ENCODE measurements at places on chromosomes 11 and 22.
A peak's percentile ranks its signal among the peaks of the same experiment; 100 is the strongest.

DNA sequence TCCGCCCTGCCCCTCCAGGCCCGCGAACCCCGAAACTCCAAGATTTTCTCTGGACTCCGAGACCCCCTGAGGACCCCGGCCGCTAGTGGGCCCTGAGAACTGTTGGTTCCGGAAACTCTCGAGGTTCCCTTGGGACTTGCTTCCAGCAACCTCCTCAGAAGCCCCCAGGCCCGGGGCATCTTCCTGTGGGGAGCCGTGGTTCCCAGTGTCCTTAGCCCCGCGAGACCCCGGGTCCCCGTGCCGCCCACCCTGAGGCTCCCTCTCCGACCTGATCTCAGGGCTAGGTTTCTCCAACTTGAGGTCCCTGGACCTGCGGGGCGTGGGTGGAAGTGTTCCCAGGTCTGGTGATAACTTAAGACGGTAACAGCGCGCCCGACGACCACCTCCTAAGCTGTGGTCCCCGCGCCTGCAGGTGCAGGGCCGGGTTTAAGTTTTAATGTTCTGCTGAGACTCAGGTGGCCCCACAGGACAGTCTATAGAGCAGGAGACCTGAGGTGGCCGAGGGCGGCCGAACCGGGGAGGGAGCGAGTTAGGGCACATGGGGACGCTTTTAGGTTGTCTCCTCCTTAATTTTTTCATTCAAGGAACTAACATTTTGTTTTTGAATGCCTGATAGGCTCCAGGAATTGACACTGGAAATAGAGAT is 720 bp downstream of the FAM118A start:
- no peak for DNase-seq

GRCh38 chr11:614021-614622 is 1.6 kb downstream of the IRF7 start:
- no peak for DNase-seq

GRCh38 chr11:47460571-47461235 is 11.8 kb upstream of the RAPSN start:
- DNase-seq, result no peak

- no peak for DNase-seq
These were observed 2.4 kb downstream of the ALX4 start for GRCh38 chr11:44307340-44308099.

GRCh38 chr11:4085575-4085974 is 9.0 kb upstream of the RRM1 start:
- no peak for DNase-seq

GRCh38 chr11:117172724-117173421 is 5.7 kb upstream of the SIDT2 start:
- no peak for DNase-seq

DNA sequence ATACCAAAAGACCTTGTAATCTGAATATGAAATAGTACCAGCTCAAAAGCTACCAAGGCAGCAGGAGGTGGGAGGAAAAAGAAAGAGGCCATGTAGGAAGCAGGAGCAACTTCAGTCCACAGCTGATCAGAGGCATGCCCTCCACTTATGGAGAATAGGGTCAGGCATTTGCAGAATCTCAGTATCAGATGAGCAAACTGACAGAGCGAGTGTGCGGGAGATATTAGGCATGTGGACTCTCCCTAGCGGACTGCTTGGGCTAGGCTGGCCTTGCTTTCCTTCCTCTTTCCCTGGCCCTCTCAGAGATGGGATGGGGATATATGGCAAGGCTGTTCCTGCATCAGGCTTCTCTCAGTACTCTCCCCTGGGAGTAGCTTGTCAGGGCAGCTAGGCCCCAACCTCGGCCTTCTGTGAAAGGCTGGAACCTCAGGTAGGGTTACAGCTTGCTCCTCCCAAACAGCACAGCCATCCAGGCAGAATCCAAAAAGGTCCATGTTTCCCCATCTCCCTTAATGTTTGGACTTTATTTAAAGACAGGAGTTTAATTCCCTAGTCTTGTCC is 37.0 kb downstream of the ETS1 start:
- DNase-seq, result no peak

- DNase-seq, result no peak
These were observed 48.8 kb downstream of the PIWIL3 start for GRCh38 chr22:24725736-24726135.

GRCh38 chr11:65366340-65366773 is 11.8 kb downstream of the TIGD3 start:
- no peak for DNase-seq

- no peak for DNase-seq
These were observed 10.8 kb downstream of the RPS13 start for GRCh38 chr11:17066691-17067090.

DNA sequence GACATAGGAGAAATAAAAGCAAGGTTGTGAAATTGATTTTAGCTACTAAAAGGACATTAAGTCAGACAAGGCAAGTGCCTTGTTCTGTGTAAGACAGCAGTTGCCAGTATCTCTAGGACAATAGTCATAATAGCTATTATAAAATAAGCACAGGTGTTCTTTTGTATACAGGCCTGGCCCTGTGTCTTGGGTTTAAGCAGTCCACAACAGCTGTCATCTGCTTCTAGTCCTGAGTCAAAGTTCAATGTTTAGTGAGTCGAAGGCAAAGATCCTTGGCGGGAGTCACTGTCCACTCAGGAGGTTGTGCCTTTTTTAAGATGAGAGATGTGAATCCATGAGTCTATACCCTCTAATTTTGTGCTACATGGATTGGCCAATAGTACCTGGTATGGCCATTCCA is 79.5 kb downstream of the SC5D start:
- DNase-seq, result no peak

GRCh38 chr11:103652013-103652412 is 384.4 kb upstream of the DDI1 start:
- no peak for DNase-seq

- DNase-seq, result no peak
These were observed 152.3 kb upstream of the CCDC90B start for GRCh38 chr11:83438438-83438837.

- DNase-seq, result no peak
These were observed 205.1 kb upstream of the PITPNB start for GRCh38 chr22:28123989-28124766.

GRCh38 chr11:130457623-130458409 is 9.4 kb downstream of the ADAMTS15 start:
- DNase-seq, result no peak

GRCh38 chr11:9178716-9179115 is 86.4 kb downstream of the DENND5A start:
- no peak for DNase-seq

DNA sequence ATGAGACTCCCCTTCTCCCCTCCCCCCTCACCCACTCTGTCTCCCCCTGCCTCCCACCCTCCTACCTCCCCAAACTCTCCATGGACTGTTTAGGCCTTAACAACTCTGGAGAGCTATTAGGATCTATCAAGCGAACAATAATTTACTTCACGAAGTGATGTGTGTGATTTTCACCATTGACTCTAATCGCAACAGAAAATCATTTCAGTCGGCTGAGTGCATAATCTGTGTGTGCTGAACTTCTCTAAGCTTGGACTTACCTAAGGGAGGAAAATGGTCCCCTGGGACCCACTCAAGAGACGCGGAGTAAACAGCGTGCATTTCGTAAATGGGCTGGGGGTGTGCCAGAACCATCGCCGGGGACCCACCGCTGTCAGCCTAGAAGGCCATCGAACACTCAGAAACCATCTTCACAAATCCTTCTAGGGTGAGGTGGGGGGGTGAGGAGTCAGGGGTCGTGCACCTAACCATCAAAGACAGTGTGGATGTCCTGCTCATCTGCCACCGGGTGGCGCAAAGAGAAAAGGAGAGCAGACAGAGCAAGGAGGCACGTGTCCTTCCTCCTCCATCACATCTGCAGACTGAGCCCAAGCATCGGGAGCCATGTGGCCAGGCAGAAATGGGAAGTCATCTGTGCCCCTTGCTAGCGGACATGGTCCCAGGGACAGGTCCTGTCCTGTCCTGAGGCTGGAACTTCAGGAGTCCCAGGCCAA is 62.1 kb upstream of the NUP50 start:
- peak; percentile 20 for DNase-seq

- DNase-seq, result no peak
These were observed 16.6 kb upstream of the PHLDA2 start for GRCh38 chr11:2945757-2946287.

DNA sequence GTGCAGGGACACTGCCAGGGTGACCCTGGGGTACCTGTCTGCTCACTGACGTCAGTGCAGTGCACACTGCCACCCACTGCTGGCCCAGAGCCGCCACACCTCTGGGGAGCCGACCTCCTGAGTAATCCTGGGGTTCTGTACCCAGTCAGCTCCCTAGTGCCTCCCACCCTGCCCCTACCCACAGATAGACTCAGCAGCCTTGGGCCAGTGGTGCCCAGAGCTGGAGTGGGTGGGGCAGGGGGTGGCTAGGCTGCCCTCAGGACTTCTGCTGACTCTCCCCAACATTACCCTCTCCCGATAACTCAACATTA is 5.8 kb downstream of the NRXN2 start:
- DNase-seq, result no peak

DNA sequence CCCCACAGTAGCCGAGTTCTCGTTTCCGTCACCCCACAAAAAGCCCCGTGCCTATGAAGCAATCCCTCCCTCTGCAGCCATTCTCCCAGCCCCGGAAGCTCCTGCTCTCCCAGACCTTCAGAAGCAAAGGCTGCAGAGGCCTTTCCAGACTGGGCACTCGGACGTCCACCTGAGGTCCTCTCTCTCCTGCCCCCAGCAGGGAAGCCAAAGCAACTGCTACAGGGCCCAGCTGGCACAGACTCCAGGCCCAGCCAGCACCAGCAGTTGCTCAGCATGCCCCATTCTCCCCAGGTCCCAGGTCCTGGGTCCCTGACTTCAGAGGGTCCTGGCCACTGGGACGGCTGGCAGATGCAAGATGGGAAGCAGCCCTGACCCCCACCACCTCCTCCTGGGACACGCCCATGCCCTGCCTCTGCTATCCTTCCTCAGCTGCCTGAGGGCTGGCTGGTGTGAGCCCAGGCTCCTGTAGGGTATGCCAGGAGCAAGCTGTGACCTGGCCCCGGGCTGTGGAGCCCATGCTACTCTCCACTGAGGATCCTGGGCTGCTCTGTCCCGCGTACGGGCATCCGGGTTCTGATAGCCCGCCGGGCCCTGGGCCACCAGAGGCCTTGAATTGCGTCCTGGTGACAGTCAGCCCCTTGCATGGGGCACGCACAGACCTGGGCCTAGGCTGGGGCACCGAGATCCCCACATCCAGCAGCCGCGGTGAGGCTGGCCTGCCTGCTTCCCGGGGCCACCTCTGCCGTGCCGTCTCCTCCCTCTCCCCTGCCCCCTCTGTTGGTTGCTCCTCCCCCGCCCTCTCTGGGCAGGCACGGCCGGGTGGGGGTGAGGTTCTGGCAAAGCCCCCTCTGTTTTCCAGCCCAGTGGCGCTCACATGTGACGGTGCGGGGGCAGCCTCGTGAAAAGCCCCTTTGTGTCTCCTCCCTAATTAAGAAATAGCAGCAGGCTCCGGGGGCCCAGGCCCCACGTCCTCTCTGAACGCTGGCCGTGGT is 1310.3 kb downstream of the BRD1 start:
- DNase-seq, result no peak

Data from stimulated activated CD8-positive, alpha-beta memory T cell treated with anti-CD3 and anti-CD28 coated beads, Interleukin-7, amount 100 ng/mL, for 48 hours (primary cell).